Activated CD4-positive, alpha-beta T cell treated with anti-CD3 and anti-CD28 coated beads for 1 hour (primary cell): ENCODE measurements at places on chromosomes 2 and 18.

DNA sequence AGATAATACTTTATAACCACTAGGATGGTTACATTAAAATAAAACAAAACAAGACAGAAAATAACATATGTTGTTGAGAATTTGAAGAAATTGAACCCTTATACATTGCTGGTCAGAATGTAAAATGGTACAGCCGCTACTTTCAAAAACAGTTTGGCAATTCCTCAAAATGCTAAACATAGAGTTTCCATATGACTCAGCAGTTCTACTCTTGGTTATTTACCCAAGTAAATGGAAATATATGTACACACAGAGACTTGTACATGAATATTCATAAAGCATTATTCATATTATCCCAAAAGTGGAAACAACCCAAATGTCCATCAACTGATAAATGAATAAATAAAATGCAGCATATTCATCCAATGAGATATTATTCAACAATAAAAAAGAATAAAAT, 92.5 kb upstream of the LRATD1 start:
- DNase-seq, result no peak

DNA sequence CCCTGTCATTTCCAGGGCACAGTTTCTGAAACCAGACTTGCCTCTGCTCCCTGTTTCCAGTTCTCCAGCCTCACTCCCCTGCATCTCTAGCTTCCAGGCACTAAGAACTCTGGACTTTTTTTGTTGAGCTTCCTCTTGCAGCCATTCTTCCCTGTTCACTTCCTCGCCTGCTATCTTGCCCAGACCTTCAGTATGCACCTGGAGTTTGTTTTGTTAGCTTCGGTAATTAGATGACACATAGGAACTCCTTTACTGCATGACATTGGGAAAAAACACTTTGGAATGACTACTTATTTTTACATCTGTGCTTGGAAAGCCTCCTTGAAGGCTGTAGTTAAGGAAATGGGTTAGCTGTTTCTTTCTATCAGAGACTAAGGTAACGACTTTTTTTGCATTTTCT, 35.2 kb downstream of the OTOF start:
- no peak for DNase-seq

GRCh38 chr2:147008481-147008880, 836.3 kb upstream of the ACVR2A start:
- DNase-seq, result no peak

DNA sequence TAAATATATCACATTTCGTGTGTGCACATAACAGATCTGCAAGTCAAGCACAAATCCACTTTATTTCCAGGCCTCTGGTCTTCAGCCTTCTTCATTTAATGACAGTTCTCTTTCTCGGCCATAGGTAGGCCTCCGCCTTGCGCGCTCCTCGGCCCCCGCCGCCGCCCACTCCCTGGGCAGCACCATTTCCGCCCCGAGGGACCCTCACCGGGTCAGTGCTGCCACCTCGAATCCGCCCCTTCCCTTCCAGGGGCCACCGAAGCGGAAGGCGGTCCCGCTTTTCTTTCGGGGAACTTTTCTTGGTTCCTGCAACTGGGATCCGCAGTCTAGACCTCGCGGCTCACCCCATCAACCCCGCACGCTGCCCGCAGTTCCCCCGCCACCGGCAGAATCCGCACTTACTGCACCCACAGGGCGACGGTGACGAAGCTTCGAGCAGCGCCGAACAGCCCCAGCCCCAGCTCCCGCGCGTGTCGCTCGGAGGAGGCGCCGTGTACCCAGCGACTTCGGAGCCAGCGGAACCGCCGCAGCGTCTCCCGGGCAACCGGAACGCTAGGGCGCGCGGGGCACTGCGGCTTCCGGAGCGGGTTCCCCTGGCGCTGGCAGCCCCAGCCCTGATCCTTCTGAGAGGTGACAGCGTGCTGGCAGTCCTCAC, at the start of gene CDKL4:
CDKL4 (minus strand) TSS at position 502 of the 655 bp plus-strand sequence.
- no peak for DNase-seq

GRCh38 chr2:119864318-119864717, 104.6 kb downstream of the PTPN4 start:
- DNase-seq, result no peak

- DNase-seq, result no peak
These were observed 46.6 kb upstream of the SP3 start for GRCh38 chr2:174011796-174012195.

DNA sequence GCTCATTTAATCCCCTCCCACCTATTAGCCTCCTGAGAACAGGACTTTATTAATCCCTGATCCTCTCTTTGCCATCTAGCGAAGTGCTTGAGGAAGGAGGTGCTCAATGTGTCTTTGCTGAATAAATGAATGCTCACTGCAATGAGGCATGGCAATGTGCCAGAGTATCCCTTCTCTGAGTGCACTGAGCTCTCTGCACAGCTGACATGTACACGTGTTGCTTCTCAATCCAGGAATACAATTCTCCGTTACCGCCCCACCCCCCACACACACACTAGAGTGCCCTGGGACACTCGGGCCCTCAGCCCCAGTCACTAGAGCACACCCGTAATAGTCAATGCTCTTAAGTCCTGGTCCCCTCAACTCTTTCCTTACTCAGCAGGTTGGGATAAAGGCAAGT, 41.4 kb downstream of the FAM178B start:
- no peak for DNase-seq

GRCh38 chr2:121309323-121309722, 24.3 kb upstream of the TFCP2L1 start:
- no peak for DNase-seq

DNA sequence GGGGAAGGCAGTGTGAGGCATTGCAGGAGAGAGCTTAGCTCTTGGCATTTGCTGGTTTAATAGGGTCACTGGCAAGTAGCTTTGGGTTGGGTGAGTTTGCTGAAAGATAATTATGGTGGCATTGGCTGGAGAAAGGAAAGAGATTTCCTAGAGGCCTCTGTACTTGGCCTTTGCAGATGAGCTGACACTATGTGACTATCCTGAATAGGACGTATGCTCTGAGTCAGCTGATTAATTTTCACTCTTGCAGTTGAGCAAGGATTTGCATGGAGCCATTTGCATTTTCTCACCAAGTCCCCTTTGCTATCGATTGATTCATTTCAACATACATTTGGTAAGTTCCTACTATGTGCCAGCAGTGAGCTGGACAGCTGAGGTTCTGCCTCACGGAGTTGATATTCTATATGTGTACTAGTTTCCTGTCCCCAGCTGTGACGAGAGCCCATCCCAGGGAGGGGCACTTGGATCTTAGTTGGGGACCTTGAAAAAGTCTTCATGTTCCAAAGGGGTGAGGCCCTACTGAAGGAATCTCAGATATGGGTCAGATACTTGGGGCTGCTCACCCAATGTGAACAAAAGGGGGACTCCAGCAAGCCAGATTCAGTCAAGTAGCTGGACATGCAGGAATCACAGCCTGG, 245.7 kb downstream of the LOXHD1 start:
- DNase-seq, result no peak

GRCh38 chr18:26503382-26503781, 45.0 kb downstream of the KCTD1 start:
- DNase-seq, result no peak

DNA sequence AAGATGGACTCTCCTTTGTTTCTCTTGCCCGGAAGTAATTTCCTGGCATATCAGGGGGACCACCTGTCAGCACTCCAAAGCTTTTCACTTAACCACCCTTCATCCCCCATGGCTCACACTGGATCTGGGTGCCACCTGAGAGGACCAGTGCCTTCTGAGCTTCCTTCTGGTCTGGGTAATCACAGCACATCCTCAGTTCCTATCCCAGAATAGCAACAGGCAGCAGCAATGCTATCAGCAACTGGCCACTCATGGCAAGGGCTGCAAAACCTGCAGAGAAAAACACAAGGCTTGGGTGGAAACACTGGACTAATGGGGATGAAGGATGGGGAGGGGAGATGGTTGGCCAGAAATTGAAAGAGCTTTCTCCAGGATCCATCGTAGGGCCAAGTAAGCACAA, 59.9 kb upstream of the STPG4 start:
- no peak for DNase-seq

GRCh38 chr2:216574046-216574445, 59.2 kb upstream of the IGFBP2 start:
- DNase-seq, result no peak

DNA sequence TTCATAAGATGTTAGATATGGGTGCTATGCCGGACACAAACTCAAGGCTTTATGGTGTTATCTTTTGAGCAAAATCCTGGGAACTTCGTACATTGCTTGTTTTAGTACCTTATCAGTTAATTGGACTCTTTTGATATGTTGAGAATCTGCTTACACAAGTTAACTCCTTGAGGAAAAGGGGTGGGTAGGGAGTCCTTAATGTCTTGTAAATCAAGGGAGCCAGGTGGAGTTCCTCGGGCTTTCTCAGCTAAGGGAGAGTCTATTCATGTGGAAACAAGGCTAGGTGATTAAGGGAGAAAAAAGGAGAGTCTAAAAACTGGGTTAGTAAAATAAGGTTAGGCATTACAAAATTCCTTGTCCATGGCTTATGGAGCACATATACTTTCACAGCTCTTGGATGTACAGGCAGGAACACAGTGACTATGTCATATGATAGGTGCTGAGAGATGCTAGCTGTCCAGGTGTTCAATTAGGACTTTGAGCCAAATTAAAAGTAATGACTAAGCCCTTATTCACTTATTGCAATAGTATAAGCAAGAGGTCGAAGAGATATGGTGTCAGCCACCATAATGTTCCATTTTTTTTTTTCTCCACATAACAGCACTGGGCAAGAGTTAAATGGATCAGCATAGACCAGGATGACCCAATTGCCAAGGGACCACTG, 59.5 kb upstream of the DYNAP start:
- no peak for DNase-seq
